ENCODE measurements at places on chromosomes 5 and 9.

DNA sequence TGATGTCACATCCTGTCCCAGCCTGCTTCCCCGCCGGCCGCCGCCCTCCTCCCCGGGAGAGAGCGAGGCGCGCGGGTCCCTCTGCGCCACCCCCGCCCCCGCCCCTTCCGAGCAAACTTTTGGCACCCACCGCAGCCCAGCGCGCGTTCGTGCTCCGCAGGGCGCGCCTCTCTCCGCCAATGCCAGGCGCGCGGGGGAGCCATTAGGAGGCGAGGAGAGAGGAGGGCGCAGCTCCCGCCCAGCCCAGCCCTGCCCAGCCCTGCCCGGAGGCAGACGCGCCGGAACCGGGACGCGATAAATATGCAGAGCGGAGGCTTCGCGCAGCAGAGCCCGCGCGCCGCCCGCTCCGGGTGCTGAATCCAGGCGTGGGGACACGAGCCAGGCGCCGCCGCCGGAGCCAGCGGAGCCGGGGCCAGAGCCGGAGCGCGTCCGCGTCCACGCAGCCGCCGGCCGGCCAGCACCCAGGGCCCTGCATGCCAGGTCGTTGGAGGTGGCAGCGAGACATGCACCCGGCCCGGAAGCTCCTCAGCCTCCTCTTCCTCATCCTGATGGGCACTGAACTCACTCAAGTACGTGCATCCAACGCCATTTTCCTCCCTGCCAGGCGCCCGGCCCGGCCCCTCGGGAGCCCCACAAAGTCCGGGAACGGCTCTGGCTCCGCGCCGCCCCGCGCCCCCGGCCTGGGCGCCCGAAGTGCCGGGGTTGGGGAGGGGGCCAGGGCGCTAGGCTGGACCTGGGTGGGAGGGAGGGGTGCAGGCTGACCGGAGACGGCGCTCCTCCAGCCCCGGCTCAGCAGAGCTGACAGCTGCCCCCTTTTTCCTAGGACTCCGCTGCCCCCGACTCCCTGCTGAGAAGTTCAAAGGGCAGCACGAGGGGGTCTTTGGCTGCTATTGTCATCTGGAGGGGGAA, 12.0 kb upstream of the OLFM1 start:
- H3K4me3 ChIP-seq = peak overlapping the region; percentile 50
- H3K36me3 ChIP-seq = no peaks in the 10 kb centered on the region
- peaks cover 25% of the 10 kb centered on the region for H3K27me3 ChIP-seq

DNA sequence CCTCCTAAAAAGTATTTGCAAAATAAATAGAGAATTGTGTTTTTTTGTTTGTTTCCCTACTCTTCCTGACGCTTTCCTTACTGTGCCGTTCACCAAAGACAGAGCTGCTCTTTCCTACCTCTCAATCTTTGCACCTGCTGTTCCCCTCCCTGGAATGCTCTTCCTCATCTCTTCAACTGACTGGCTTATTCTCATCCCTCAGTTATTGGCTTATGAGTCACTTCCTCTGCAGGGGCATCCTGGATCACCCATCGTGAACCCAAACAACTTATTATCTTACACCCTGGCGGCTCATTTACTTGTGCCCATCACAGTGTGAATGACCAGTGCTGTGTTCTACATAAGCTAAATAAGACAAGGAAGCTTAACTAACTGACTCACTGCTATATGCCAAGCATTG, 36.1 kb upstream of the CCNG1 start:
- H3K36me3 ChIP-seq = no peaks in the 10 kb centered on the region
- no peak overlapping the region for H3K27ac ChIP-seq
- H3K4me3 ChIP-seq = no peak overlapping the region
- H3K27me3 ChIP-seq = no peaks in the 10 kb centered on the region
- DNase-seq = no peak
- no peaks in the 10 kb centered on the region for H3K4me1 ChIP-seq

DNA sequence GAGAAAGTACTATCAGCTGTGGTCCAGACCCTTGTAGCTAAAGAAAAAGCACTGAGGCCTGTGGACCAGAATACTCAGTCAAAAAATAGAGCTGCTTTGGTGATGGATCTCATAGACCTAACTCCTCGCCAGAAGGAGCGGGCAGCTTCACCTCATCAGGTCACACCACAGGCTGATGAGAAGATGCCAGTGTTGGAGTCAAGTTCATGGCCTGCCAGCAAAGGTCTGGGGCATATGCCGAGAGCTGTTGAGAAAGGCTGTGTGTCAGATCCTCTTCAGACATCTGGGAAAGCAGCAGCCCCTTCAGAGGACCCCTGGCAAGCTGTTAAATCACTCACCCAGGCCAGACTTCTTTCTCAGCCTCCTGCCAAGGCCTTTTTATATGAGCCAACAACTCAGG, 8.9 kb downstream of the RAB24 start:
- H3K36me3 ChIP-seq = peaks cover 5% of the 10 kb centered on the region
- no peaks in the 10 kb centered on the region for H3K27me3 ChIP-seq
- no peak overlapping the region for H3K27ac ChIP-seq
- no peak overlapping the region for H3K4me3 ChIP-seq

GRCh38 chr5:150134198-150134588, 21.5 kb downstream of the PDGFRB start:
- H3K27ac ChIP-seq = peak overlapping the region; percentile 81
- DNase-seq = no peak
- H3K4me1 ChIP-seq = peaks cover 15% of the 10 kb centered on the region
- no peak overlapping the region for H3K4me3 ChIP-seq
- no peaks in the 10 kb centered on the region for H3K36me3 ChIP-seq
- H3K27me3 ChIP-seq = no peaks in the 10 kb centered on the region

DNA sequence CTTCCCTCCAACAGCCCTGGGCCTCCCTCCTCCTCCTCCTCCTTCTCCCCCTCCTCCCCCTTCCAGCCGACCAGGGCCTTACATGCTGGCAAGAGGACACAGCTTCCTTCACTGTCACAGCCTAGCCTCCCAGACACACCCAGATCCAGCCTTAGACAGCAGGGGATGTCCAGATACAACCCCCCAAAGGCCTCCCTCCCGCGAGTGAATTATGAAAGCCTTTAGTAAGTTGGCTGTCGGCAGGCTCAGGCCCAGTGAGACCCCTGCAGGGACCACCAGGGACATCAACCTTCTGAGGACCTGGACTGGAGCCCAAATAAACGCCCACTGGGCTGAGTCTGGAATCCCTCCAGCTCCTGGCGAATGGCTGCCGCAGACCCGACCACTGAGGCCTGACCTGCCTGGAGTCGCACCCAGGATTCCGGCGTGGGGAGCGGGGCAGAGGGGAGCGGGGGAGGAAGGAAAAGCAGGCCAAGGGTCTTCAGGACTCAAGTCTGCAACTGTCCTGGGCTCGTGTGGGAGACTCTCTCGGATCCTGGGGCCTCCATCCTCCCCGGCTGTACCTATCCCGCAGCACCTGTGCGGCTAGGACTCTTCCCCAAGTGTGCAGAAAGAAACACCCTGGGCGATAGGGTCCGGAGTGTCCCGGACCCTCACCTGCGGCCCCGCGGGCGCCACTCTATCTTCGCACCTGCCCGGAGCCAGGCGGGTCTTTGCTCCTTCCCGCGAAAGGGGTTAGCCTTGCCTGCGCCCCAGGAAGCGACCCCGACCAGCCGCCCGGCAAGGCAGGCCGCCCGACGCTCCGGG, 705 bp downstream of the SEPTIN8 start:
- H3K36me3 ChIP-seq = no peaks in the 10 kb centered on the region
- peaks cover 24% of the 10 kb centered on the region for H3K4me1 ChIP-seq
- H3K27ac ChIP-seq = peak overlapping the region; percentile 75

GRCh38 chr9:133643978-133644760, 8.0 kb downstream of the DBH start:
- no peak for DNase-seq
- no peak overlapping the region for H3K4me3 ChIP-seq
- no peaks in the 10 kb centered on the region for H3K36me3 ChIP-seq
- no peak overlapping the region for H3K27ac ChIP-seq

DNA sequence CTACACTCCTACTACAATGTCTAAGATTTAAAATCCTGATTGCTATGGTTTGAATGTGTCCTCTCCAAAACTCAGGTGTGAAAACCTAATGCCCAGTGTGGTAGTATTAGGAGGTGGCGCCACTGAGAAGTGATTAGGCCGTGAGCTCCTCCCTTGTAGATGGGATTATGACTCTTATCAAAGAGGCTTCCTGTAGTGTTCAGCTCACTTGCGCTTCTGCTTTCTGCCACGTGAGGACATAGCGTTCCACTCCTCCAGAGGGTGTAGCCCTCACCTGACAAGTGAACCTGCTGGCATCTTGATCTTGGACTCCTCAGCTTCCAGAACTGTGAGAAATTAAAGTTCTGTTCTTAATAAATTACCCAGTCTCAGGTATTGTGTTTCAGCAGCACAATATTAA, 33.0 kb upstream of the WHRN start:
- no peaks in the 10 kb centered on the region for H3K4me1 ChIP-seq
- no peak overlapping the region for H3K4me3 ChIP-seq
- DNase-seq = no peak
- H3K36me3 ChIP-seq = no peaks in the 10 kb centered on the region
- no peaks in the 10 kb centered on the region for H3K27me3 ChIP-seq
- no peak overlapping the region for H3K27ac ChIP-seq

DNA sequence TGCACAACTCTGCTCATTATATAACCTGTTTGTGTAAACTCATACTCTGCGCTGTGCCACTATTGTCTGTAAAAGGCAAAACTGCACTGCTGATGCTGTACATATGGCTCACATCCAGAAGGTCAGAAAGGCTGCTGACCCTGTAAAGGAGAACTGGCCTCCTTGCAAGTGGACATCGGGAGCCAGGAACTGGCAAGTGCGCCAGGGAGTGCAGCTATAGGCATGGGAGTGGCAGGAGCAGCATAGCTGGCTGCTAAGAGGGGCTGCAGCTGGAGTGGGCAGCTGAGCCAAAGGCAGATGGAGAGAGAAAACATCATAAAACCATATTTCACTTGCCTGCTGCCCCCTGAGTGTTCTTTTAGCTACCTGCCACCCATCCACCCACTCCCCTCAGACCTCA, 2183.4 kb upstream of the ACO1 start:
- no peak overlapping the region for H3K4me3 ChIP-seq
- no peak for DNase-seq
- H3K36me3 ChIP-seq = no peaks in the 10 kb centered on the region
- H3K27me3 ChIP-seq = no peaks in the 10 kb centered on the region
- no peaks in the 10 kb centered on the region for H3K4me1 ChIP-seq

GRCh38 chr5:34447424-34447823, 208.7 kb upstream of the RAI14 start:
- H3K4me1 ChIP-seq = no peaks in the 10 kb centered on the region
- no peaks in the 10 kb centered on the region for H3K36me3 ChIP-seq
- no peaks in the 10 kb centered on the region for H3K27me3 ChIP-seq

- no peaks in the 10 kb centered on the region for H3K4me1 ChIP-seq
- no peaks in the 10 kb centered on the region for H3K36me3 ChIP-seq
- H3K27me3 ChIP-seq = no peaks in the 10 kb centered on the region
- H3K4me3 ChIP-seq = no peak overlapping the region
- DNase-seq = no peak
- no peak overlapping the region for H3K27ac ChIP-seq
Measured at GRCh38 chr5:61768692-61769281, 436.7 kb downstream of the ZSWIM6 start.

DNA sequence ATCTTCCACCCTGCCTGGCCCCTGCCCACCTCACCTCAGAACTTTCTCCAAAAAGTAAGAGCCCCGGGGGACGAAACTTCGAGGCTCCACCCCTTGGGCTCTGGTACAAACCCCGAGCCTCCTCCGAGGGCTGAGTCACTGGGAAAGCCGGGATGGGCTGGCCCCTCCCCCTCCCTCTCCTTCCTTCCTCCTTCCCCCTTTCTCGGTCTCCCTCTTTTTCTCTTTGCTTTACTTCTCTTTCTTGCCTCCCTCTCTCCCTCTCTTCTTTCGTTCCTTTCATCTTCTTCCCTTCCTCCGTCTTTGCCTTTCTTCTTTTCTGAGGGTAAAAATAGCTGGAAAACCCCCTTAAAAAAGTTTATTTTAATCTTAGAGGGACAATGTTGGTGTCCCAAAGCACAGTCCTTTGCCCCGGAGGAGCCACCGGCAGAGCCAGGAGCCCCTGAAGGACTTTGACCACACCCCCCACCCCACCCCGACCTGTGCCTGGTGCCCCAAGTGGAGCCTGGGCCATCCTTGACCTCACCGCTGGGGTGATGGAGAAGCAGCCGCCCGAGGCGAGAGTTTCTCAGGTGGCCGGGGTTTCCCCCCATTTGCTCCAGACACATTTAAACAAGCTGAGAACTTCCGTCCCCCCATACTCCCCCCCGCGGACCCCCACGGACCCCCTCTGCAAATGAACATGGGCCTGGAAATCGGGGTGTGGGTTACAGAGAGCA, 5.7 kb upstream of the NOTCH1 start:
- no peaks in the 10 kb centered on the region for H3K27me3 ChIP-seq
- peak; percentile 59 for DNase-seq
- no peaks in the 10 kb centered on the region for H3K36me3 ChIP-seq

GRCh38 chr5:37804401-37804800, 35.4 kb downstream of the GDNF start:
- no peaks in the 10 kb centered on the region for H3K4me1 ChIP-seq
- H3K27me3 ChIP-seq = no peaks in the 10 kb centered on the region
- H3K27ac ChIP-seq = no peak overlapping the region
- H3K4me3 ChIP-seq = no peak overlapping the region
- no peak for DNase-seq

DNA sequence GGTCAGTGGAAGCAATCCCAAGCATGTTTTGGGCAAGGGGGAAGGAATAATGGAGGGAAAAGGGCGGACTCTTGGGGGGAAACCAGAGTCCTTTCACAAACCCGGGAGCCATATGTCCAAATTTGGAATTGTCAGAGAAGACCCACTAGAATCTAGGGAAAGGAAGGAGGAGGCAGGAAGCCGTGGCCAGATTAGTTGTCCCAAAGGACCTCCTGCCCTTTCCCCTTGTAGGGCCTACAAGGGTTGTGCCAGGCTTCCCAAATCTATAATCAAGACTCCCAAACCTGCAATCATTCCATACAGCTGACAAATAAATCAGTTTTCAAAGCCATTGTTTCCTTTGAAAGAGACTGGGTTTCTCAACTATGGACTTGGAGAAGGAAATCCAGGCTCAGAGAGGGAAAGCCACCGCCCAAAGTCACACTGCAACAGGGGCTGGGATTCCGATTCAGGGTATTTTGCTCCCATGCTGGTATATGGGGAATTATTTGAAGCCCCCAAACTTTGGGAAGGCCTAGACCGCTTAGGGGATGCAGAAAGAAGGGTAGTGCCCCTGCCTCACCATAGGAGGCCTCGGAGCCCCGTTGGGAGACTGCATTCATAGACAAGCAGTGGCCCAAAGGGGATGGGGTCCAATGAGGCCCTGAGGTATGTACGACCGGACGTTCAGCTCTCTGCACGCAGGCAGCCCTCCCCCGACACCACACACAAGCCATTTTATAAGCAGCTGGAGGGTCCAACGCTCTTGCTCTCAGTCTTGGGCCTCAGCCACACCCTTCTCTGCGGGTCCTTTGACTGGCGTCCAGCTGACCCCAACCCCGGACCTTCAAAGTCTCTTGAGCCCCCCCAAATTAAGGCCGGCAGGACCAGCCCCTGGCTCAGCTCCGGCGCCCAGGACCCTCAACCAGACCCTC, 815 bp downstream of the ANXA6 start:
- peak overlapping the region; percentile 90 for H3K4me3 ChIP-seq
- no peaks in the 10 kb centered on the region for H3K27me3 ChIP-seq
- no peak for DNase-seq
- H3K36me3 ChIP-seq = no peaks in the 10 kb centered on the region
- peak overlapping the region; percentile 97 for H3K27ac ChIP-seq

GRCh38 chr5:169809281-169809680, 171.0 kb downstream of the INSYN2B start:
- no peaks in the 10 kb centered on the region for H3K27me3 ChIP-seq
- DNase-seq = no peak
- no peak overlapping the region for H3K27ac ChIP-seq
- H3K4me1 ChIP-seq = no peaks in the 10 kb centered on the region
- no peak overlapping the region for H3K4me3 ChIP-seq
